Aorta (tissue), 5 donors: ENCODE measurements at places on chromosomes 3 and 15. TPM values are rescaled to one million over a fixed set of nuclear protein-coding genes. Genes with fewer than 3 reads are reported as not detected.

The NTRK3 gene
- total RNA-seq = 79.9 TPM

The ROBO1 gene
- total RNA-seq = 33.1 TPM

DNA sequence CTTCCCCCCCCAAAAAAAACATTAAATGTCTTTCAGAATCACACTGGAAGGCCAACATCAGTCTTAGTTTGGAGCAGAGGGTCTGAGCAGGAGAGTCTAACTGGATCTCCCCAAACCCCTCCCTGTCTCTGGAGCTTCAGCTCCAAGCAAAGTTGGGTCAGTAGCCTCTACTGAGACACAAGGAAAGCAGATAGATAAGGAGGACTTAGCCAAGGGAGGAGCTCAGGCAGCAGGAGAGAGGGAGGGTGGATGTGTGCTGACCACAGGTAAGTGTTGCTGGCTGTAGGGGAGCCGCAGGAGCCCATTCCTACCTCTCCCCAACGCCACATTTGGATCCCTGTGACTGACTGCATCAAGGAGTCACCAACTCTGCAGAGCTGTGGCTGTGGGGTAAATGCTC, 7.0 kb downstream of the PLCB2 start:
- no peak for DNase-seq

The HHLA2 gene
- total RNA-seq = not detected

DNA sequence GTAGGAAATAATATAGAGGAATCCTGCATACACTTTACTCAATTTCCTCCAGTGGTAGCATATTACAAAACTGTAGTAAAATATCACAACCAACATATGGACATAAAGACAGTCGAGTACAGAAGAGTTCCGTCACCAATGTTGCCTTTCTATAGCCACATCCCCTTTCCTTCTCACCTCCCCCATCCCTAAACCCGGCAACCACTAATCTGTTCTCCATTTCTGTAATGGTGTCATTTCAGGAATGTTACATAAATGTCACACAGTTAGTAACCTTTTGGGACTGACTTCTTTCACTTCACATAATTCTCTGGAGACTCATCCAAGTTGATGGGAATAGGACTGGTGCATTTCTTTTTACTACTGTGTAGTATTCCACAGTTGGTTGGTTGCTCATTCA, 41.4 kb upstream of the ATG7 start:
- DNase-seq = no peak

DNA sequence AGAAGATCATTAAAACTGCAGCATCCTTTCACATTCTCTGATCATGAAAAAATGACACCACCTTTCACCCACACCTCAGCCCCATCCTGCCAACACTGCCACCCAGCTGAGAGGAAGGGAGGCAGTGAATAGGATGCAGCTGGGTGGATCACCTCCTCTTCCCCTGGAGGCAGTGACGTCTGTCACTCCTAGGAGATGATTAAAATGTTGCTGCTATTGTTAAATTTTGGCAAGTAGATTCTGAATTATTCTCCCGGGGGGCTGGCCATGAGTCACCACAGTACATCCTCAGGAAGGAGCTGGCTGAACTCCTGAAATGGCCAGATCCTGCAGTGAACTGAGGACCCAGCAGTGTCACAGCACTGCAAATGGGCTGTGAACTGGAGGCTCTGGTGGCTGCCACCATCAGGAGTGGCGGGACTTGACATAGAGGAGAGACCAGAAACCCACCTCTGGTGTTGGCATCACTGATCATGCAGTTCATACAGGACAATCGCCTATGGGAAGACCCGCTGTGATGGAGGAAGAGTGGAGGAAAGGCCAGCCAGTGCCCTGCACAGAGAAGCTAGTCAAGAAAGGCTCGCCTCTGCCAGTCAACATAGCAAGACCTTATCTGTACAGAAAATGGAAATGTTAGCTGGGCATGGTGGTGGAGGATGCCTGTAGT, 199.1 kb downstream of the FAM43A start:
- DNase-seq = peak; percentile 14

The TP63 gene
- 0.72 TPM for total RNA-seq

- DNase-seq = no peak
Measured at GRCh38 chr3:150372722-150373121, 35.4 kb upstream of the TSC22D2 start.

GRCh38 chr3:197406266-197406665, 107.9 kb upstream of the DLG1 start:
- DNase-seq = peak; percentile 78

DNA sequence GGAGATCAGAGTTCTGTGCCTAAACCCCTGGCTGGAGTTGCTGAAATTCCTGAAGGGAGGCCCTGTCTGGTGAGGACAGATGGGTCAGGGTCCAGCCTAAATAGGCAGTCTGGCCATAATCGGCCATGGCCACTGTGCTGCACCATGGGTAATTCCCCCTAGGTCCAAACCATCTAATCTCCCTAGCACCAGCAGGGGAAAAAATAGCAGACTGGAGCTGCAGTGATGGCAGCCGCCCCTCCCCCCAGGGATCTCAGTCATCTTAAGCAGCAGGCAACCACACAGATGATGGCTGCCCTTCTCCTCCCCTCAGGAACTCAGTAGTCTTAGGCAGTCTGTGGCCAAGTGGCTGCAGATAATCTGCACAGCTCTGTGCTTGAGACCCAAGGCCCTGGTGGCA, 68.4 kb upstream of the CD96 start:
- DNase-seq = no peak

GRCh38 chr3:140163159-140163763, 228.3 kb downstream of the CLSTN2 start:
- DNase-seq = no peak

The TMEM212 gene
- total RNA-seq = not detected

GRCh38 chr3:69914395-69914794, 85.1 kb upstream of the SAMMSON start:
- no peak for DNase-seq

DNA sequence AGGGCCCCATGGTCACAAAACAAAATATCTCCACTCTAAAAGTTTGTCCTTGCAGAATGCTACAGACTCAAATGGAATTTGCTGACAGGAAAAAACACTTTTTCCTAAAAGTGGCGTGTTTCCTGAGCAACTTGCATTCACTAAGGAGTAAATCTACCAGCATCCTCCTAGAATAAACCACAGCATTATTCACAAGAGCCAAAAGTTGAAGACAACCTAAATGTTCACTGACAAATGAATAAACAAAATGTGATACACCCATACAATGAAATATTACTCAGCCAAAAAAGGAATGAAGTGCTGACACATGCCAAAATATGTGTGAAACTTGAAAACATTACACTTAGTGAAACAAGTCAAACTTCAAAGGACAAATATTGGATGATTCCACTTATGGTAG, 28.9 kb downstream of the ITGB5 start:
- no peak for DNase-seq

- no peak for DNase-seq
Measured at GRCh38 chr15:29208352-29208751, 61.3 kb downstream of the NSMCE3 start.

- no peak for DNase-seq
Measured at GRCh38 chr3:175336406-175337133, 477.4 kb downstream of the NAALADL2 start.

- DNase-seq = no peak
Measured at GRCh38 chr15:81257435-81257834, 60.8 kb downstream of the IL16 start.

DNA sequence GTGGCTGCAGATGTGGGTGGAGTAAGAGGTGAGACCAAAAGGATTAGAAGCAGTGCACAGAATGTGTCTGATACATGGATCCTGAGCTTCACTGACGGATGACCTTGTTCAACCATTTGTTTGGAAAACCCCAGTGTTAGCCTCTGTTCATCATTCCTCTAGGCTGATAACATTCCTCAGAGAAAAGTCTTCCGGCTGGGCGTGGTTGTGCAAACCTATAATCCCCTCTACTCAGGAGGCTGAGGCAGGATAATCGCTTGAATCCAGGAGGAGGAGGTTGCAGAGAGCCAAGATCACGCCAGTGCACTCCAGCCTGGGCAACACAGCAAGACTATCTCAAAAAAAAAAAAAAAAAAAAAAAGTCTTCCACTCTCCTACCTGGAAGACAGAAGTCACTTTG, 23.1 kb upstream of the CHD2 start:
- no peak for DNase-seq

DNA sequence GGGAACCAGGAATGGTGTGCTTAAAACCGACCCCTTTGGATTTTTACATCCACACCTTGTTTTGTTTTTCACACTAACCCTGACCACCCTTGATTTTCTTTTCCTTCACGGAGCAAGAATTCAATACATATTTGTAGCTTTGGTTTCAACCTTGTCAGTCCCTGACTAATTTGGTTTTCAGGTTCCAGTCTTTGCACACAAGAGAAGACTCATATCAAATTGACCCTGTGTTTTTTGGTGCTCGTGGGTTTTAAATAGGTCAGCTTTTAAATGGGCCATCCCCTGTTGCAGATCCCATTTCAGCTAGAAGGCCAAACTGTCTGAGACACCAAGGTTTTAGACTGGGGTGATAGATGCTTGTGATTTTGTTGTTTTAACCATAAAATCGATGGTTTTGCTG, 26.4 kb downstream of the ANP32A start:
- no peak for DNase-seq

The GPR176 gene
- total RNA-seq = 73.6 TPM

The LYZL4 gene
- not detected for total RNA-seq

- DNase-seq = no peak
Measured at GRCh38 chr3:71693641-71694040, 31.6 kb downstream of the EIF4E3 start.

GRCh38 chr15:81480645-81481053, 106.6 kb upstream of the TMC3 start:
- no peak for DNase-seq

DNA sequence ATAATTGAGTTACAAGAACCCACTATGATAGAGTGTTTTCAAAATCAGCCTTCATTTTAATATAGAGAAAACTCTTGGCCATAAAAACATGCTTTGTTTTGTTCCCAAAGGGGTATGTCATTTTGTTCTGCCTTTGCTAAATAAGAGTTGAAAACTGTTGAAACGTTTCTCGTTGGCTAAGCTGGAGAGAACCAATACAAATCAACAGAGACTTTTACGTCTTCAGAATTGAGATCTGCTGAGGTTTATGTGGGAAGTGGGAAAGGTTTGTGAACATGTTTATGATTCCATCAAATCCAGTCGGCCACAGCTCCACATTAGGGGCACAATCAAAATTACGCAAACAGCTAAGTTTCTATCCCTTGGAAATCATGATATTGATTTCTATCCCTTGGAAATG, 102.0 kb downstream of the IGF2BP2 start:
- no peak for DNase-seq

DNA sequence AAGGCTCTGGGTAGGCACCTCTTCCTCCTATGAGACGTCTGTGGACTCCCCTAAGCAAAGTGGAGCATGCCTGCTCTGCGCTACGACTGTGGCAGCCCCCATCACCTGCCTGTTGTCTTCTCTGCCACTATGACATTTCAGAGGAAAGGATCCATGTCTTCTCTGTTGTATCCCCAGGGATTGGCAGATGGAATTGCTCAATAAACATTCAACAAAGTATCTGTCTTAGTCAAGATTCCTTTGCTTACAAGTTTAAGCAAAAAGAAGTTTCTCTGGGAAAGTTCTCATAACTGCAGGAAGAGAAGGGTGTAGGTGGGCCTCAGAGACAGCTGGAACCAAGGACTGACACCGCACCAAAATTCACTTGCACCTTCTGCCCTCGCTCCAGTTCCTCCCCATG, 34.3 kb downstream of the AMOTL2 start:
- DNase-seq = peak; percentile 23

DNA sequence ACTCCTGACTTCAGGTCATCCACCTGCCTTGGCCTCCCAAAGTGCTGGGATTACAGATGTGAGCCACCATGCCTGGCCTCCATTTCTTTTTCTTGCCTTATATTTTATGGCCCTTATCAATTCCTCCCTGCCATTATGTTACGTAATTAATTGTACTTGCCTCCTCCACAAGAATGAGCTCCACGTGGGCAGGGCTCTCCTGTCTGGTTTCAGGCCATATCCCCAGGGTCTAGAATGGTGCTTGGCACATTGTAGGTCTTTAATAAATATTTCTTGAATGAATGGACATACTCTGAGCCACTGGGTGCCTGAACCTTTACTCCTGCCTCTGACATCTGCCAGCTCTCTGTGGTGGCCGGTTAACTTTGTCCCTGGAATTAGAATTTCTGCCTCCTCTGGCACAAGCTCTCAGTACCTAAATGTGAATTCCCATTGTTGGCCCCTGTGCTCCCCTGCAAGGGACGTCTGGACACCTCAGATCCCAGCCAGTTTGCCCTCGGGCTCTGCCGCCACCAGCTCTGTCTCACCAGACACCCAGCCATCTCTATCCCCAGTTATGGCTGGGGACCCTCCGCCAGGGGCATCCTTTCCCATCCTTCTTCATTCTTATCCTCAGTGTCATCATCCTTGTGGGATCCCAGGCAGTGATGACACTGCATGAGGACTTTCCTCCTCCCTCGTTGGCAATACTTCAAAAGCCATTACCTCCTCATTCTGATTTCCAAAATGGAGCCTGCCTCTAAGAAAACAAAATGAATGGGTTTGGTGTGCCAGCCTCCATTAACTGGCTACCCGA, 165.6 kb upstream of the SMAD3 start:
- DNase-seq = no peak

GRCh38 chr15:67805008-67805665, 20.2 kb upstream of the SKOR1 start:
- DNase-seq = no peak

- no peak for DNase-seq
Measured at GRCh38 chr3:48708481-48708889, 8.5 kb downstream of the IP6K2 start.

GRCh38 chr3:39809181-39809994, at the start of gene MYRIP:
Gene MYRIP (plus strand): TSS chr3:39809609. CDS start chr3:39900817, 91,208 bp downstream.
- DNase-seq = peak; percentile 81

- no peak for DNase-seq
Measured at GRCh38 chr3:76300746-76301145, 515.4 kb upstream of the ZNF717 start.

- no peak for DNase-seq
Measured at GRCh38 chr3:115982629-115983028, 359.3 kb downstream of the GAP43 start.

The ISY1 gene
- total RNA-seq = 26.1 TPM

- DNase-seq = no peak
Measured at GRCh38 chr3:122269045-122269444, 56.0 kb upstream of the CSTA start.

GRCh38 chr3:129888771-129889170, 4.7 kb downstream of the TMCC1 start:
- no peak for DNase-seq

The TTLL13 gene
- not detected for total RNA-seq

The CCR8 gene
- not detected for total RNA-seq

The CAV3 gene
- total RNA-seq = not detected

- peak; percentile 51 for DNase-seq
Measured at GRCh38 chr3:158802409-158803268, 785 bp downstream of the MFSD1 start.

DNA sequence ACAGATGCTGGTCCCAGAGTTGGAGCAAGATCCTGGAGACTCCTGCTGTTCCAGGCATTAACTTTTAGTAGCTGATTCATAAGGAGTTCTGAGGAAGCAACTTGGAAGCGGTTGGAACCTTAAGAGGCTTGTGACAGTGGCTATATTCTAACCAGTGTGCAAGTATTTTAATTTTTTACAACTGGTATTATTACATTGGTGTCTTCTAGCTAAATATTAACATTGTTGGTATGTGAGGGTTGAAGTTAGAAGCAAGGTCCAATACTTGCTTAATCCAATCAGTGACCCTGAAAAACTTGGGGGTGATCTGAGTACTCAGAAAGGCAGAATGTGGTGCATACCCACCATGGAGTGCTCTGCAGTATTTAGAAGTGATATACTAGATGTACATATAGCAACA, 1.5 kb upstream of the OR4F15 start:
- no peak for DNase-seq
